ENCODE measurements at places on chromosomes 13 and 19.
A peak's percentile ranks its signal among the peaks of the same experiment; 100 is the strongest.

DNA sequence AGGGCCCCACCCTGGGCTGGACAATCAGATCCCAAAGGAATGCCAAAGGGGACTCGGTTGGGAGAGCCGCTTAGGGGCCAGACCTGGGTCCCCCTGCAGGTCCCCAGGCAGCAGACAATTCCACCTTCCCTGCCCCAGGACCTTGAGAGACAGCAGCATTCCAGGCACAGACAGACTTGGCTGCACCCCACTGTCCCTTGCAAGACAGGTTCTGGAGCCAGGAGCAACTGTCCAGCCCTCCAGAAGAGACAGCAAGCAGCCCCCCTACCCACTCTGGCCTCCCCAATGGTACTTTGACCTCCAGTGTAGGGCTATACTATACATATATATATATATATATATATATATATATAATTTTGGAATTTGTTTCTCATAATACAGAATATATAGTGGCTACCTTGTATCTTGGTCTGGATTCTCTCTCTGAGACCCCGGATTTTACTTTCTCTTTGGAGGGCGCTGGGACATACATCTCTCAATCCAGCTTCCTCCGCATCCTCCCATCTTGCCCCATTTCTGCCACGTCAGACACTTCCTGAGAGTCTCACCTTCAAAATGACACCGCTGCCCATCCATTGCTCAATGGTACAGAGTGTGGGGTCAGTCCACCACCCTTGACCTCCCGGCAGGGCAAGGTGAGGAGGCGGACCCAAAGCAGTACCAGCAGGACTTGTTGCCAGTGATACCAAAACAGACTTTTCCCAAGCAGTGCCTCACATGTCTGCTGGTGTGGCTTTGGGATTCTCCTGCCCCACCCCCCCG, 12.7 kb downstream of the SMIM24 start:
- no peak for DNase-seq

GRCh38 chr13:71290963-71291841, 575.8 kb downstream of the DACH1 start:
- DNase-seq: no peak

DNA sequence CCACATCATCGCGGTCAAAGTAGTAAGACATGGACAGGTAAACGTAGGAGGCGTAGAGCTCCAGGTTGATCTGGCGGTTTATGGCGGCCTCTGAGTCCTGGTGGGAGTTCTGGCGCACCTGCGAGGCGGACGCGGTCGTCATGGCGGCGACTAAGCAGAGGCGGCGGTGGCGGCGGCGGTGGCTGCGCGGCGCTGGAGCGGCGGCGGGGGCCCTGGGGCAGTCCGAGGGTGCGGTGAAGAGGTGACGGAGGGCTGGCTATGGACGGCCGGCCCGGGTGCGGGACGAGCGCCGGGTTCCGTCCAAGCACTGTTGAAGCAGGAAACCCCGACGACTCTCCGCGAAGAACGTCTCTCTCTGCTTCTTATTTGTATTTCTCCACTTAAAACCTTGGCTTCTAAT, 484.3 kb upstream of the SGCG start:
- DNase-seq: no peak

- no peak for DNase-seq
Observed at GRCh38 chr13:47623862-47624261, 377.2 kb downstream of the SUCLA2 start.

DNA sequence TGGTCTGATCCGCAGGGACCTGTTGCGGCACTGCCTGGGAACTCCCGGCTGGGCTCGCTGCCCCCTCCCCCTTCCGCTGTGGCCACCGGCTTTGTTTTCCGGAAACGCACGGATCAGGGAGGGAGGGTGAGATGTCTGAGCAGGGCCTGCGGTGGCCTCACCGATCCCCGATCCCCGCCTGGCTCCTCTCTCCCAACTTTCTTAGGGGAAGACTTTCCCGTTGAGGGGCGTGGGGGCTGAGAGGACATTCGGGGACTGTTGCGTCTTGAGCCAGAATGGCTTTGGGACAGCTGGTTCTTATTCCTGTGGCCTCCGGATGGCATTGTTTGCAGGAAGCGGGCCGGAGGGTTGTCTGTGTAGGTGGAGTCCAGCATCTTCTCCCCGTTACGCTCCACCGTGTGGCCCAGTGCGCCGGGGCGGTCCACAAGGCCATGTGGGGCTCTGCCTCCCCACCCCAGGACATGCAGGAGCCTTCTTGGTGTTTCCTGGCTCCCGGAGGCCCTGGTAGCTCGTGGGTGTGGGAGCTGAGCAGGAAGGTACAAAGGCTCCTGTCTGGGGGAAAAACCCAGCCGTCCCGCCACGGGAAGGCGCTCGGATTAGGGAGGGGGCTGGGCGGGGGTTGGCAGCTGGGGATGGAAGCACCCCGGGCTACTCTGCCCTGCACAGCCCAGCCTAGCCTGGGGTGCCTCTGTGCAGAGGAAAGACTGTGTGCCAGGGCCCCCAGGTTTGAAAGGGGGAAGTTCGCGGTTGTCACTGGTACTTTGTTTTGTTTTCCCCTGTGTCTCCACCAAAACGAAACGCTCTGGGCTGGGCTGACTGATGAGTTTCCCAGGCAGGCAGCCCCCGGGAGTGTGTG, 1.3 kb downstream of the CSNK1G2 start:
- peak; percentile 82 for DNase-seq

DNA sequence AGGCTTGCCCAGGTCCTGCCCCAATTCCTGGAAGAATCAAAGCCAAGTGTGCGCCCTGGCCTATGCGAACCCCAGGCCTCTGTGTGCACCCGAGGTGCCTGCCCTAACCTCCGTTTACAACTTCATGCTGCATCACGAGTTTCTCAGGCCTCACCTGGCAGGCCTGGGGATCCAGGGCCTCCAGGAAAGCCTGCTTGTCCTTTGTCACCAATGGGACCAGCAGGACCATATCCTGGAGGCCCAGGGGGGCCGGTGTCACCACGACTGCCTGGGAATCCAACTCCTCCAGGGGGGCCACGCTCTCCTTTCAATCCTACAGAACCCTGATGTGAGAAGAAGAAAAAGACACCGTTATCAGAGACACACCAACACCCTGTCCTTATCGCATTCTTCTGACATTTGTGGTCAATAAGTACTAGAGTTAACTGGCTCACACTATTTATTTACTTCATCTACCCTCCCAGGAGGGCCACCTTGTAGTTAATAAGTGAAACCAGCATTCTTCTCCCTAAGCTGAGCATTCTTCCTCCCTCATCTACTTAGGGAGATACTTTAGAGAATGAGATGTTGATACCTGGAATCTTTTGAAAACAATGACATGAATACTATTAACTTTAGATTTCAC, 120.6 kb downstream of the COL4A1 start:
- DNase-seq: no peak

- no peak for DNase-seq
Observed at GRCh38 chr19:48497728-48498594, 13.7 kb downstream of the LMTK3 start.

DNA sequence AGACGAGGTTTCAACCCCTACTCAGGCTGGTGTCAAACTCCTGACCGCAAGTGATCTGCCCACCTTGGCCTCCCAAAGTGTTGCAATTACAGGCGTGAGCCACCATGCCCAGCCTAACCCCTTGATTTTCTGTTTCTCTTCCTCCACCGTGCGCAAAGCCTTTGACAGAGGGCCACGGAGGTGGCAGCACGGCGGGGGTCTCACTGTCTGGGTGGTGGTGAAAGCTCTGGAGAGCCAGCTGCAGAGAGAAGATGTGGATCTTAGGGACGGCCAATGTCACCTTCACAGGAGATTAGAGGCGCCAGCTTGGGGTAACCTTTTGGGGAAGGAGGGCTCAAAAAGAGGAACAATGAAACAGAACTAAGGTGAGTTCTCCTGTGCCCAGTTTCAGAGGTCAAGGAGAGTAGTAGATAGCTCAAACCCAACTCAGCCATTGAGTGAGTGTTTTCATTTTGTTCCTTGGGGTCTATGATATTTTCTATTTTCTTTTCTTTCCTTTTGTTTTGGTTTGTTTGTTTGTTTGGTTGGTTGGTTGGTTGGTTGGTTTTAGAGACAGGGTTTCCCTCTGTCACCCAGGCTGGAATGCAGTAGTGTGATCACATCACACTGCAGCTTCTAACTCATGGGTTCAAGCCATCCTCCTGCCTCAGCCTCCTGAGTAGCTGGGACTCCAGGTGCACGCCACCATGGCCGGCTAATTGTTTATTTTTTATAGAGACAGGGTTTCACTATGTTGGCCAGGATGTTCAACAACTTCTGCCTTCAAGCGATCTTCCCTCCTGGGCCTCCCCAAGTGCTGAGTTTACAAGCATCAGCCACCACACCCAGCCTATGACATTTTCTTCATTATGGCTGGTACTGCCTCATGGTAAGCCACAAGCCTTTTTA, 37.7 kb downstream of the GPR42 start:
- DNase-seq: no peak

DNA sequence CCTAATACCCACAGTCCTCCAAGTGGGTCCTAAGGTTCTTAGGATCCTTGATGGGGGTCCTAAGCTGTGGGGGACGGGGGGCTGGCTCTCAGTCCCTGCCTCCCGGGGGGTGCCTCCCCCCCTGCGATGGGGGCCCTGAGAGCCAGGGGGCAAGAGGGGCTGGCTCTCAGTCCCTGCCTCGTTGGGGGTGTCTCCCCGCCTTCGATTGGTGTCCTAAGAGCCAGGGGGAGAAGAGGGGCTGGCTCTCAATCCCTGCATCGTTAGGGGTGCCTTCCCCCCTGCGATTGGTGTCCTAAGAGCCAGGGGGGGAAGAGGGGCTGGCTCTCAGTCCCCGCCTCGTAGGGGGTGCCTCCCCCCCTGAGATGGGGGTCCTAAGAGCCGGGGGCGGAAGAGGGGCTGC, 37.0 kb downstream of the SLC25A30 start:
- DNase-seq: no peak

- DNase-seq: peak; percentile 83
Observed at GRCh38 chr19:51904331-51905165, at the start of gene ZNF649. TSS of gene ZNF649 (minus strand) at chr19:51905017. CDS start at chr19:51900107, 4,910 bp downstream.

GRCh38 chr13:44617648-44618047, 41.5 kb upstream of the TSC22D1 start:
- no peak for DNase-seq

DNA sequence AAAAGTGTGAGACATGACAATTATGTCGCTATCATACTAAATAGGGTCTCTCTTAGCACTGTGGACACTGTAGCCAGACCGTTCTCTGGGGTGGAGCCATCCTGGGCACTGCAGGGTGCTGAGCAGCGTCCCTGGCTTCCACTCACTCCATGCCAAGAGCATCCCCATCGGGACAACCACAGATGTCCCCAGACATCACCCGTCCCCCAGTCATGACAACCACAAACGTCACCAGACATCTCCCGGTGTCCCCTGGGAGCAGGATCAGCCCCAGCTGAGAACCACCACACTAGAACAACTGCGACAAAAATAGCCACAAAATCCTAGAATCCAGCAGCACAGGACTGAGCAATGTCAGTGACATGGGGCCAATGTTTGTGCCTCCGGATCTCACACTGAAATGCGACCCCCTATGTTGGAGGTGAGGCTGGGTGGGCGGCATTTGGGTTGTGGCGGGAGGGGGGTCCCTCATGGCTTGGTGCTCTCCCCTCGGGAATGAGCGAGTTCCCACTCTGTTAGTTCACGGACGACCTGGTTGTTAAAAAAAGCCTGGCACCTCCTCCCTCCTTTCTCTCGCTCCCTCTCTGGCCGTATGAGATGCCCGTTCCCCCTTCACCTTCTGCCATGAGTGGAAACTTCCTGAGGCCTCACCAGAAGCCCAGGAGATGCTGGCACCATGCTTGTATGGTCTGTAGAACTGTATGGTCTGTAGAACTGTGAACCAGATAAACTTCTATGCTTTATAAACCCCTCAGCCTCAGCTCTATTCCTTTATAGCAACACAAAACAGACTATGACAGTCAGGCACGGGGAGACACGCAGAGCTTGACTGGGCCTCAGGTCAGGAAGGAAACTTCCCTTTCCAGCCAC, 93.9 kb downstream of the GADD45B start:
- DNase-seq: no peak

DNA sequence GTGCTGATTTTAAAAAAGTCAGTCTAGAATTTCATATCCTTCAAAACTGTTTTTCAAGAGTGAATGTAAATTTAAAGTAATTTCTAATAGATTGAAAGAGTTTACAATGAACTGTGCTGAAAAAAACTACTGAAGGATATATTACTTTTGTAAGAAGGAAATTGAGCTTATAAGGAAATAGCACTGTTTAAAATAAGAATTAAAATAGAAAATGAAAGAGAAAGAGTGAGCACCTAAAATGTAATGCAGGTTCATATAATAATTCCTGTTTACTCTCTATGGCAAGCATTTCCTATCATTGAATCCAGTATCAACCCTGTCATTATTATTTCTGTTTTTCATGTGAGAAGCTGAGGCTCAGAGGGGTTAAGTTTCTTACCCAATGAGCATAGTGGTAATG, 57.3 kb downstream of the AKAP11 start:
- no peak for DNase-seq

GRCh38 chr19:10809651-10810285, 26.2 kb downstream of the TMED1 start:
- DNase-seq: no peak

DNA sequence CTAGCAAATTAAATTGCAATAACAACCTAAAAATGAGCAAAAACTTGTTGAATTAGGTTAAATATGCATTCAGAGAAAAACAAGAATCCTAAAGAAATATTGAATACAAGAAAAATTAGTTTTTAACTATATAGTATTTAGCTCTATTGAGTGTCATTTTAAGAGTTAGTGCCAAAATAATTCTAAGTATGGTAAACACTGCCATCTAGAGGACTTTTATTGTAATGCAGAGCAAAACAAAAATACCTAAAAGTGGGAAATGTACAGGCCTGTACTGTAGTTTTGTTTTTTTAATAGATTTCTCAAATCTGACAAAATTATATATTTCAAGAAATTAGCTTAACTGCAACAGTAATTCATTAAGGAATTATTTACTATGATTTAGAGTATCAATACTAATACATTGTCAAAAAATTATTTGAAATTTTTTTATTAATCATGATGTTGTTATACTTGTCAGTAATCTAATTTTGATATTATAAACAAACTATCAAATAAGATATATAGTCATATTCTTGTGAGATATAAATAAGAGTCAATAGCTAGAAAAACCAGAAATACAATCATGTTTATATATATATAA, 8.2 kb upstream of the PCDH9 start:
- DNase-seq: no peak

Measured in BE2C (cell line).